HL-60 (cell line): ENCODE measurements at places on chromosomes 1 and 21.
A peak's percentile ranks its signal among the peaks of the same experiment; 100 is the strongest.

DNA sequence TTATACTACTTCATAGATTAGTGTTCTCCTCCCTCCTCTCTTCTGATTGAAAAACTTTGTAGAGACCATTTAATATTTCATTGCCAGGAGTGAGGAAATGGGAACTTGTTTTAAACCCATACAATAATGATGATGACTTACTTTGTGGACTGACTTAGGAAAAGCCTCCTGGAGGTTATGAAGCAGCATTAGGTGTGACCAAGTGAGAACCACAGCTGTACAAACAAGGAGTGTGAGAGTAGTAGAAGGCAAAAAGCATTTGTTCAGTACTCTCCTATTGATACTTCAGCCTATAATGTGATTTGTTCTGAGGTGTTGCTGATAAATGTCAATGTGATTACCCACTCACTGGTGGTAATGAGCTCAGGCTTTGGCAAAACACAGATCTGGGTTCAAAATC, 8.4 kb downstream of the TIPRL start:
- DNase-seq: no peak

GRCh38 chr1:66360285-66360724, 173.6 kb upstream of the SGIP1 start:
- DNase-seq: no peak

DNA sequence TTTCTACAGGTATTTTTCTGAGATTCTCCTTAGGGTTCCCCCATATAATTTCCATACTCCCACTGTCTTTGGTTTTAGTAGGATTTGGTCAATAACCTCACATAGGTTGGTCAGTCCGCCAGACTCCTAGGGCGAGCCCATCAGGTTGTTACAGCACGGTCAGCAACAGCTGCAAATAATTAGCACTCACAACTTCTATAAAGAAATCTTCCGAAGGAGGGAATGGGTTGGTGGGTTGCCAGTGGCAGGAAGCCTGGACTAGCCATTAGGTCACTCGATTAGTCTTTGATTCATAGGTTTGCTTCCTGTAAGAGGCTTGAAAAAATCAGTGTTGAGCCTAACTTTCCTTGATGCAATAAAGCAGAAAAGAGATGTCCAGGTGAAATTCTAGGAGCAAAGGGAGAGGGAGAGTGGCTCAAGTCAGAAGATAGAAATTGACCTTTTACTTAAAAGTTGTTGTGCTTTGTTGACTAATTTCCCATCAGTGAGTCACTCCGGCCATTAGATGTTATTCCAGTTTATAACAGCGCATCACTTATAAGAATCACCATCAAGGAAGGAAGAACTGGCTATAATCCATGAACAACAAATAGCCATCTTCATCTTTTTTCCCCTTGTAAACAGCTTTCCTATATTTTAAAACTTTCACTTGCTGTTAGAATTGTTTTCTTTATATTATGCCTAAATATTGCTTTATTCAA, 88.3 kb downstream of the TPR start:
- no peak for DNase-seq

DNA sequence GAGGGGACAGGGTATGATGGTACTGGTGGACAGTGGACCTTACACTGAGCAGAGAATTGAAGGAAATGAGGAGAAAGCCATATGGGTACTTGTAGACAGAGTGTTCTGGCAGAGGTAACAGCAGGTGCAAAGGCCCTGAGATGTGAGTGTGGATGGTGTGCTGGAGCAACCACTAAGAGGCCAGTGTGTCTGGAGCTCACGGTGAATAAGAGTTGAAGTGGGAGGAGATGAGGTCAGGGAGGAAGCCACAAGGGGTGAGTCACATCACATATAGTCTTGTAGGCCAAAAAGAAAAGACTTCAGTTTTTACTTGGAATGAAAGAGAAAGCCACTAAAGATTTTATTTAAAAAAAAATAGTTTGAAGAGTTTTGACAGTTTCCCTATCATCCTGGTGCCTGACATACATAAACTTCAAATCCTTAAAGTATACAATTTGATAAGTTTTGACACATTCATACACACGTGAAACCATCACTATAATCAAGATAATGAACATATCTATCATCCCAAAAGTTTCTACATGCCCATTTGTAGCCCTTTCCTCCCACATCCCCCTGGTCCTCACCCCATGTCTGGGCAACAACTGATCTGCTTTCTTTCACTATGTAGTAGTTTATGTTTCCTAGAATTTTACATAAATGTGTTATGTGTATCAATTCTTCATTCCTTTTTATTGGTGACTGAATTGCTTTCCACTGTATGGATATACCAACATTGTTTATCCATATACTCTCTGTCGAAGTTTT, 148.4 kb downstream of the GPATCH2 start:
- peak; percentile 7 for DNase-seq

- no peak for DNase-seq
Observed at GRCh38 chr1:11331036-11331944, 58.3 kb downstream of the UBIAD1 start.

DNA sequence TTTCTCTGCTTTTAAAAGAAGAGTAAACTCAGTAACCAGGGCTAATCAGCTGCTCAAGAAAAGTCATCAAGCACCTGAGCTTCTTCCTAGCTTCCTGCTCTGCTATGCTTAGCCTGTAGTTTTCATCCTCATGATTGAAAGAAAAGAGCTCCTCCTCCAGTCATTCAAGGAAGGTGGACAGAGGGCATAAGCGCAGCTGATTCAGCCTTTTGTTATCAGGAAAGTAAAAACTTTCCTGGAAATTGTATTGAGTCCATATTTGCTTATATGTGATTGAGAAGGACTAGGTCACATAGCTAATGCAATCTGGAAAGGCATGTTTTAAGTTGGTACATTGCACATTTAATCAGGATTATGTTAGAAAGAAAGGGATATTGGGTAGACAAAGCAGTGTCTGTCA, 8.5 kb upstream of the BACH1 start:
- DNase-seq: no peak

GRCh38 chr1:212254853-212255363, 30.3 kb upstream of the PPP2R5A start:
- DNase-seq: peak; percentile 15

GRCh38 chr1:246488674-246489073, 18.4 kb downstream of the SMYD3 start:
- no peak for DNase-seq

- DNase-seq: no peak
Observed at GRCh38 chr1:241229216-241229615, 127.8 kb downstream of the RGS7 start.

DNA sequence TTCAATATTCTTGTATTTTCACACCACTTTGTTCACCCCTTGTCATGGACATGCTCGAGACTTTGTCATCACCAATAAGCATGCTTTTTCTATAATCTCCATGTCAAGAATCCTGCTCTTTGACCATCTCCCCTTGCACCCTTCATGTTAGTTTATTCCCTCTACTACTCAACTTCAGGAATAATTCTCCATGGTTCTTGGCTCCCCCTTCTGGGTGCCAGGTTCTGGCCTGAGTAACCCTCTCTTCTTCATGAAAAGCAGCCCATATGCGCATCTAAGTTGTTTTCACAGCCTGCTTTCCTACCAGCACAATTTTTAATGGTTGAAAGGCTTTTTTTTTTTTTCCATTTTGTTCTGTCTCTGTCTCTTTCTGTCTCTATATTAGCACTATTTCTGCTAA, 160.7 kb downstream of the LEPR start:
- DNase-seq: no peak
